ENCODE measurements at places on chromosomes 6 and 20.

- no peak for DNase-seq
These were observed 269.5 kb upstream of the CITED2 start for GRCh38 chr6:139643986-139644385.

DNA sequence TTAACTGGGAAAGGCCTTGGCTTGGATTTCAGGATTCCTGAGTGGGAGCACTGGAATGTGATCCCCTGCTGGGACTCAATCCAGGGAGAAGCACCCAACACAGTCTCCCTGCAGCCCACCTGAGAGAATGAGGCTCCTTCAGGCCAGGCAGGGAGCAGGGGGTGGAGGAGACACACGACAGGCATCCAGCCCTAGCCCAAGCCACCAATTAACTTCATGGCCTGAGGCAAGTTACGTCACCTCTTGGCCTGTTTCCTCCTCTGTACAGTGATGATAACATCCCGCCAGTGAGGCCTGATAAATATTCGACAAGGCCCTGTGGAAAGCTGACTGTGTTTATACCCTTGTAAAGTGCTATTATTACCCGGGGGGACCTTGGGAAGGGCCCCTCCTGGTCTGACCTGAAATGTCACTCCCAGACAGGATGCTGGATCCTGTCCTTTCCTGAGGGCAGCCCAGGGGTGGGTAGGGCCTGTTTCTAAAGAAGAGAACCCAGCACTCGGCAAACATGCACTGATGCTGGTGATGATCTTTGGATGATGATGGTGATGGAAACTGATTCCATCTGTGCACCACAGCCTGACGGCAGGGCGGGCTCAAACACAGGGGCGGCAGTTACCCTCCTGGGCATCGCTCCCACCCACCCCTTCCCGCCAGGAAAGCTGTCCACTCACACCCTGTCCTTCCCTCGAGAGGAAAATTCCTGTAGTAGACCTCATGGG is 12.4 kb downstream of the FRS3 start:
- peak; percentile 95 for DNase-seq

DNA sequence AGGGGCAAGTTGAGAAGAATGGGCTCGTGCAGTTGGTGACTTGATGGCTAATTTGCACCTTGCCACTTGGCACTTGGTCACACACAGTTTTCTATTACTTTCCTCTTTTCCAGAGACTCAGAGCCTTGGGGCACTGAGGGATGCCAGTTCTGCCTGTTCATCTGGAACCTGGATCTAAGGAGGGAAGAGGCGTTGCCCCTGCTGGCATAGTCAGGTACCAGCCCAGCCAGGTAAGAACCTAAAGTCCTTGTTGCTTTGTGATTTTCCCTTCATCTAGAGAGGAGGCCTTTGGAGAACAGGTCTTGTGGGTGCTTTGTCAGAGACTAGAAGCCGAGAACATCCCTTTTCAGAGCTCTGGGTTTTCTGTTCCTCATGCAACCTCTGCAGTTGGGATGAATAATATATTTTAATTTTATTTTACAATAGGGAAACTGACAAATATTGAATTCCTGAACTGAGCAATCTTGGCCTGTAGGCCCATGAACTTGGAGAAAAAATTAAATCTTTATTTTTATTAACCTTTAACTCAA is 11.4 kb downstream of the SYTL3 start:
- DNase-seq, result no peak

GRCh38 chr20:44133424-44133823 is 53.6 kb downstream of the JPH2 start:
- no peak for DNase-seq

- peak; percentile 19 for DNase-seq
These were observed 18.6 kb downstream of the KCNK17 start for GRCh38 chr6:39295611-39296011.

GRCh38 chr20:24879875-24880274 is 69.2 kb upstream of the CST7 start:
- DNase-seq, result no peak

DNA sequence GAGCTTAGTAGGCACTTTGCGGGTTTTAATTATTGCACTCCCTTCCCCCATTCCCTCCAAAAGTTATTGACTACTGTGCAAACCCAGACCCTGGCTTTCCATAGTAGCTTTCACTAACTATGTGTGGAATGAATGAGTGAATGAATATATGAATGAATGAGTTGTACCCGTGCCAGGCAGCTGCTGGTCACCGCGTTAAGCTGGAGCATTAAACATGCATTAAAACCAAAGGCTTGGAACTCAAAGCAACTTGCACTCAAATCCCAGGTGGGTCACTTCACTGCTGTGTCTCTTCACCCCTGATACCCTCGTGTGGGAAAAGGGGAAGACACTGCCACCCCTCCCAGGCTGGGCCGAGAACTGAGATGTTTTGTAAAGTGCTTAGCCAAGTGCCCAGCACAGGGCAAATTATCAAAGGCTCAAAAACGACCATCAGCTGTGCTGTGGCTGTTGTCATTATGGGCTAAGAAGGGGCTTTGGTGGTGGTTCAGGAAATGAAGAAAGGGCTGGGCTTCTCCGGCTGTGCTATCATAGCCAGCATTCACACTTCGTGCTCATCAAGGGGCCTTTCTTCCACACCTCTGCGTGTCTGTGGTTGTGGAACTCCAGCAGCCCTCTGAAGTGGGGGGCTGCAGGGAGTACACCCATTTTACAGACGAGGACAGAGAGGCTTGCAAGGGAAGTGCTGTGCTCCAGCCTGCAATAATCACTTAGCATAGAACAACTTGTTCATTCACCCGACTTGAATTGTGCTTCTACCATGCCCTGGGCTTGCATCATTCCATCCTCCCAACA is 60.2 kb upstream of the STX16 start:
- DNase-seq, result no peak

DNA sequence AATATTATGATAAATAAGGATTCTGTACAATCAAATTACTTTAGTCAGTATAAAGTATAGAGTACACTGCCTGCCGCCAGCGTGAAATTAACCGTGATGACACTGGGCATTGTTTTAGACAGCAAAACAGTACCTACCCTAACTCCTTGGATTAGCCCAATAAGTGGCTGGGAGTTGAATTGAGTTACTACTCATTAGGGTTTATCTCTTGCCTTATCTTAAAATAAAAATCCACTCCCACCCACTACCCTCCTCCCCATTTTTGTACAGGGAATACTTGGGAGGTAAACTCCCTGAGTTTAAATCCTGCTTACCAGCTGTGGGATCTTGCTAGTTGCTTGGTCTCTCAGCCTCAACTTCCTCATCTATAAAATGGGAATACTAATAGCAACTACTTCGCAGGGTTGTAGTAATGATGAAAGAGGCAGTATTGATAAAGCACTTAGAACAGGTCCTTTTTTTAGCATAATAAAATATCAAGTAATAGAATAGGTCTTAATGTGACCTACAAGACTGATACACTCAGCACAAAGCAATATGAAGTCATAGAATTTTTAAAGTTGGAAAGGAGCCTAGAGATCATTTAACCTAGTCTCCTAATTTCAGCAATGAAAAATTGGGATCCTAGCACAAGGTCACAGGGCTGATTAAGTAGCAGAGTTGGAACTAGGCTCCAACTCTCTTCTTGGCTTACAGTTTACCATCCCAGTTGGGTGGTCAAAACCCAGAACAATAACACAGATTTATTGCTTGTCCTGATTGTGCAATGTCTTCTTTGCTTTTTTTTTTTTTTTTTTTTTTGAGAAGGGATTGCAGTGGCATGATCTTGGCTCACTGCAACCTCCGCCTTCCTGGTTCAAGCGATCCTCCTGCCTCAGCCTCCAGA is 23.8 kb downstream of the PHACTR2 start:
- DNase-seq, result no peak

Data from ELR (cell line).